Posterior cingulate gyrus (tissue), 11 donors: ENCODE measurements at places on chromosomes 11 and 22.
A peak's percentile ranks its signal among the peaks of the same experiment; 100 is the strongest.

DNA sequence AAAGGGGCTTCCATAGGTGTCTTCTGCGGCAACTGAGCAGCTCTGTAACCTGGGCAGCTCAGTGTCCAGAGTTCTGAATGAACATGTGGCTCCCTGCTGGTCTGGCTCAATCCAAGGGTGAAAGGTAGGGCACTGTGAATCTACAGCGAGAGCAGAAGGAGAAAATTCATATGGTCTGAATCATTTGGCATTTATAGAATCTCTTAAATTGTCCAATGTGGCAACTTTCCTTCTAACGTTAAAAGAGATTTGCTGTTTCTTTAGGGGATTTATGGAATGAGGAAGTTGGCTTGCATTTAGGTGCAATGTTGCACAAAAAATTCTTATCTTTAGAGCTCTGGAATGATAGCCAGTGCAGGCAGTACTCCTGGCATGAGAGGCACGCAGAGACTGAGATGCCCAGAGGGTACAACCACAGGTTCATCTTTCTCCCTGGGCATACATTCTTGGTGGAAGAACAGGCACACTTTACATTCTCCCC is 17.0 kb downstream of the ATXN10 start:
- no peak for DNase-seq

- no peak for DNase-seq
Measured at GRCh38 chr11:22626573-22627239, 1.1 kb upstream of the FANCF start.

DNA sequence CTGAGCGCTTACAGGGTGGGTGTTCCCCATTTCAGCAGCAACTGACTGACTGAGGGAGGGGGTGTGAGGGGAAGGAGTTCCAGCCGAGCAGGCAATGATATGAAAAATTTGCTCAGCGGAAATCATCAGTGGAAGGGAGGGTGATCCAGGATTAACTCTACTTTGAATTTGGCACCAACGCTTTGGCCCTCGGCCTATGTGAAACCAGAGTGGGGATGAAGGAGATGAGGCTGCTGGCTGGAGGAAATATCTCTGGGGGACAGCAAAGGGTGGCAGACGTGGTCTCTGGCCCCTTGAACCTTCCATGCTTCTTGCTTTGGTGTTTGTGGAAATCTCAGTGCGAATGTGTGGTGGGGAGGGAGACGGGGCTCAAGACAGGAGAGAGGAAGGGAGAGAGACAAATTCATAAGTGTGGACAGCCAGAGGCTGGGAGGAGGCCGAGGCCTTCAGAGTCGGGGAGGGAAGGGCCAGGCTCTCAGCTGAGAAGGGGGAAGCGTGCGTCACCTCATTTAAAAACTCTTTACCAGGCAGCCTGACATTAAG is 83.6 kb downstream of the FDX1 start:
- no peak for DNase-seq

DNA sequence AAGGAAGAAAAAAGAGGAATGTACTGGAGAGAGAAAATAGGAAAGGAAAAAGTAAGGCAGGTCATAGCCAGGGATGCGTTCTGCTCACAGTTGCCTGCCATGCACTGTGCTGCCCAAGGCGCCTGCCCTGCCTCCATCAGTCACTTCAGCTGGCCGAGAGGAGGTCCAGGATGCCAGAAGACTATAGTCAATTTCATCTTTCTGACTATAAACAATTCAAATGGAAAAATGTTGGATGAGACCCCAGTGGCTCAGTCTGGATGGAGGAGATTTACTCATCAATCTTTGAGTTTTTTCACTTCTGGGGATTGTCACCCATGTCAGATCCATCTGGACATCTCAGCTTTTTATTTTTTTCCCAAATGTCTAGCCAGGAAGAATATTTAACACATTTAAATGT is 36.7 kb upstream of the CLMP start:
- no peak for DNase-seq

DNA sequence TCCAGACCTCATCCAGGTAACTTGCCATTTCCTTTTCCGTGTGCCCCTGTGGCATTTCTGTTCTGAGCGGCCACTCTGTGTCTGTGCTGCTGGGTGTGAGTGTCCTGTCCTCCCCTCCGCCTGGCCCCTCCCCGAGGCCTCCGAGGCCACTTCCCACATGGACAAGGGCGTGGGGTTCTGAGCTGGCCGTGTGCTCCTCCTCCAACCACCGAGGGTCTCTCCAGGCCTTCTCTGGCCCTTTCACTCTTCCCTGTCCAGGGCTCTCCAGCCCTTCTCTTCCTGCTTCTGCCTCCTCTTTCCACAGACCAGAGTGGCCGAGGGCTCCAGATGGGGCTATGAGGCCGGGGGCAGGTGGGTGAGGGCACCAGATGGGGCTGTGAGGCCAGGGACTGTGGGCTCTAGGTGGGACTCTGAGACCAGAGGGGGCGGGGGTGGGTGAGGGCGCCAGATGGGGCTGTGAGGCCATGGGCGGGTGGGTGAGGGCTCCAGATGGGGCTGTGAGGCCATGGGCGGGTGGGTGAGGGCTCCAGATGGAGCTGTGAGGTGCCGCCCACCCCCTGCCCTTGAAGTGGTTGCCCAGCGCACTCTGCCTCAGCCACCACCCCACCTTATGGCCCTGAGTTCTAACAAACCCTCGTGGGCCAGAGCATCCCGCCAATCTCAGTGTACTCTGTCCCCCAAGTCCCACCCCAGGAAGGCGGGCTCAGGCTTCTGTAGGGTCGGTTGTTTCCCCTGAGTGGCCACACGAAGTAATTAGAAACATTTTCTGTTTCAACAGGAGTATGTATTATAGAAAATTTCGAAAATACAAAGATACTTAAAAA is 24.1 kb downstream of the PTDSS2 start:
- DNase-seq = no peak

- no peak for DNase-seq
Measured at GRCh38 chr11:46664612-46665011, 35.8 kb downstream of the ARHGAP1 start.

DNA sequence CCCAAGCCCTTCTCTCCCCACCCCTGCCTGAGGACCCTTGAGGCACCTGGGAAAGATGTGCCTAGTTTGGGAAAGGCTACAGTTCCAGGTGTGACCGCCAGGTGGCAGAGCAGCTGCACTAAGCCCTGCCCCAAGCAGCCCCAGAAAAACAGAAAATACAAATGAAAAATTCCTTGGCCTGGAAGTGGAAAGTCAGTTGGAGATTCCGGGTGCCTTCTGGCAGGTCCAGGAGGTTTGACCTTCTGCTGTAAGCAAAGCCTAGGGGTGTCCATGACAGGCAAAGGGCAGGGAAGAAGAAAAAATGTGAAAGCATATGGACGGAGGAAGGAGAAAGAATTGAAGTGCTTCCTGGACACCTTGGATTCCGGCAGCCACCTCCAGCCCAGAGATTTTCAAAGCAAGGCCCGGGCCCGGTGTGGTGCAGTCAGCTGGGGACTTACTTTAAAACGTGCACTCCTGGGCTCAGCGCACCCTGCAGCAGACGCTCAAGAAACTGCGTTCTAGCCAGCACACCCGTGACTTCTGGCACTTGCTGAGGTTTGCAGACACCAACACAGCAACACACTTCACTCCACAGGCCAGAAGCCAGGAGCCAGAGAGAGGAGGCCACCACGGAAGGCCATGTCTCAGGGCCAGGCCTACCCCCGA is 37.3 kb upstream of the SLC22A12 start:
- DNase-seq = peak; percentile 53
